ENCODE measurements at places on chromosomes 1 and 21.
A peak's percentile ranks its signal among the peaks of the same experiment; 100 is the strongest.

DNA sequence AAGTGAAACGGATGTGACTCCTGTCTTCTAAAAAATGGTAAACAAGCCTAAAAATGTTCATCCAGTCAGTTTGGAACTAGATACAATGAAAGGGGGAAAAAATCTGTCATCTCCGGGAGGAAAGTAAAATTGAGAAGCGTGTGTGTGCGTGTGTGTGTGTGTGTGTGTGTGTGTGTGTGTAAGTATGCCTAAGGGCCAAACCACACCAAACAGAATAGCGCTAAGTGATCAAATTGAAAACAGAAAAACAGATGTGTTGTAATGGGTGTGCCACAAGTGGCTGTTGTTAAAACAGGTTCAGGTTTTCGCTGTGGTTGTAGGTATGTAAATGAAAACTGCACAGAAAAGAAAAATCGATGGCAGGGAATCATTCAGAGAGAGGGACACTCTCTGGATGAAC is 106.7 kb downstream of the RNF220 start:
- H3K4me3 ChIP-seq: no peak overlapping the region
- H3K36me3 ChIP-seq: no peaks in the 10 kb centered on the region
- H3K27me3 ChIP-seq: no peaks in the 10 kb centered on the region
- no peak for DNase-seq
- H3K4me1 ChIP-seq: no peaks in the 10 kb centered on the region

GRCh38 chr1:155695072-155695471 is 6.2 kb downstream of the DAP3 start:
- no peak overlapping the region for H3K4me3 ChIP-seq
- peaks cover 6% of the 10 kb centered on the region for H3K4me1 ChIP-seq
- no peak for DNase-seq
- no peak overlapping the region for H3K27ac ChIP-seq
- peaks cover 18% of the 10 kb centered on the region for H3K36me3 ChIP-seq

DNA sequence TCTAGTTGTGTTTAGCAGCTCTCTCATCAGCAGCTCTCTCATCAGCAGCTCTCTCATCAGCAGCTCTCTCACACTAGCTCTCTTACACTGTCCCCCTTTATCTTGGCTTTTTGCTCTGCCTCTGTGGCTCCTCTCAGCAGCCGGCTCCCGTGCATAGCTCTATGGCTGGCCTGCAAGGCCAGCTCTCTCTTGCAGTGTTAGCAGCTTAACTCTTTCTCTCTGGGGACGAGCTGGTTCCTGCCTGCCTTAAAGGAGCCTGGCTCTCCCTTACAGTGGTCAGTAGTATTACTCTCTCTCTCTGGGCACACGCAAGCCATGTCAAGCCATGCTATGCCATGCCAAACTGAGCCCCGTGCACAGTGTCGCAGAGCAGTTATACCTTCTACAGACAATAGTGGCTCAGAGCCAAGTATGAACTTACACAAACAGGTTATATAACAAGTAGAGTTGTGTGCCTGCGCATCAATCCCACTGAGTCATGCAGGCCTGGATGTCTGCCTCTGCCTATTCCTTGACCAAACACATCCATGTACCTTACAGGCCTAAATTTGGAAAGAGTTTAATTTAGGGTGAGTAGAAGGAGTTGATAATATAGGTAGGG is 295.9 kb downstream of the TPR start:
- H3K36me3 ChIP-seq: no peaks in the 10 kb centered on the region
- DNase-seq: no peak
- no peaks in the 10 kb centered on the region for H3K4me1 ChIP-seq
- no peaks in the 10 kb centered on the region for H3K27me3 ChIP-seq
- no peak overlapping the region for H3K27ac ChIP-seq
- no peak overlapping the region for H3K4me3 ChIP-seq

DNA sequence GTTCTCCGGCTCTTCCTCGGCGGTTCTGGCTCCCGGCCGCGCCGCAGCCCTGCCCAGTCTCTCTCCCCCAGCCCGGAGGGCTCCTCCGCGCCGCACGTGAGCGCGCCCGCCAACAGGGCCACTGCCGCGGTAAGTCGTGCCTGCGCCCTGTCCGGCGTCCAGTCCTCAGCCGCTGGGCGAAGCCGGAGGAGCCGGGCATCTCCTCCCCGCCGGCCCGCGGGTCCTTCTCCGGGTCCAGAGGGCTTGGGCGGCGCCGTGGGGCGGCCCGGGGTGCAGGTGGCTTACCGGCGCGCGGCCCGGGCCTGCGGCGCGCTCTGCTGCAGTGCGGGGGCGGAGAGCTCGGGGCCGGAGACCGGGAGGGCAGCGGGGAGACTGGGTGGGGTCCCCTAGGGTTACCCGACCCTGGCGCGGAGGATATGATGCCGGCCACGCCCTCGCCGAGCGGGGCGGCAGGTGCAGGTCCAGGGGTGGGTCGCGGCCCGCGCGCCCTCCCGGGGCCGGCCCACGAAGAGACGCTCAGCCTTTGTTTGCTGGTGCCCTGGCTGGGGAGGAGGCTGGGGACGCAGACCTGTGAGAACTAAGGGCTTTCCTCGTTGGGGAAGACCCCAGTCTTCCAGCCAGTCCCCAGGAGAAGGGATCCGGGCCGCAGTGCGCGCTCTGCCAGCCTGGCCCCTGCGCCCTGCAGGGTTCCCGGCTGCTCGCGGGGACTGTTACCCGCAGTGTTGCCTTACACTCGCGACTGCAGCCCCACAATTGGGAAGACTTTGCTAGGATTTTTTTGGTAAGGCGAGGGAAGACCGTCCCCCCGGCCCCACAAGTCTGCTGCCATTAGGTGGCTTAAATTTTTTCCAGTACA is at the start of gene DOP1B:
TSS of gene DOP1B (plus strand) at position 10 of the 856 bp plus-strand sequence. CDS start 7,910 bp downstream, outside the sequence.
- no peak for DNase-seq
- H3K4me3 ChIP-seq: peak within 1 kb of the TSS; percentile 96
- no peaks in the 10 kb centered on the region for H3K36me3 ChIP-seq
- H3K27ac ChIP-seq: peak within 1 kb of the TSS; percentile 94
- H3K27me3 ChIP-seq: no peaks in the 10 kb centered on the region
- H3K4me1 ChIP-seq: peaks cover 2% of the 10 kb centered on the region

GRCh38 chr1:94855307-94855700 is 35.1 kb downstream of the SLC44A3 start:
- no peaks in the 10 kb centered on the region for H3K36me3 ChIP-seq
- H3K27me3 ChIP-seq: no peaks in the 10 kb centered on the region
- no peak overlapping the region for H3K4me3 ChIP-seq
- DNase-seq: no peak

GRCh38 chr1:58813801-58814200 is 30.0 kb upstream of the JUN start:
- H3K4me1 ChIP-seq: peaks cover 23% of the 10 kb centered on the region
- H3K36me3 ChIP-seq: no peaks in the 10 kb centered on the region
- no peaks in the 10 kb centered on the region for H3K27me3 ChIP-seq
- no peak overlapping the region for H3K4me3 ChIP-seq
- H3K27ac ChIP-seq: peak overlapping the region; percentile 72
- DNase-seq: peak; percentile 61

DNA sequence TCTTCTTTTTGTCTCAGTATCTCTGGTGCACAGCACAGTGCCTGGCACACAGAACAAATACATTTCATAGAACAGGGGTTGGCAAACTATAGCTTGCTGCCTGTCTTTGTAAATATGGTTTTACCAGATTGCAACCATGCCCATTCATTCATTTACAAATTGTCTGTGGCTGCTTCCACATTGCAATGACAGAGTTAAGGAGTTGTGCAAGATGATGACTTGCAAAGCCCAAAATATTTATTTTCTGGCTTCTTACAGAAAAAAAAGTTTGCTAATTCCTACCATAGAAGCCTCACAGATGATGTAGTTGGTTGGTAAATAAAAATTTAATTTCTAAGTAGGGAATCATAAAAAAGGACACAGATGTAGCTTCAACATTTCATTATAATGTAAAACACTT is 11.2 kb upstream of the HMGB4 start:
- no peaks in the 10 kb centered on the region for H3K27me3 ChIP-seq
- no peak overlapping the region for H3K4me3 ChIP-seq
- no peak for DNase-seq
- peaks cover 3% of the 10 kb centered on the region for H3K4me1 ChIP-seq

GRCh38 chr1:222127526-222128152 is 385.8 kb upstream of the DUSP10 start:
- H3K27ac ChIP-seq: no peak overlapping the region
- no peaks in the 10 kb centered on the region for H3K36me3 ChIP-seq
- H3K4me1 ChIP-seq: no peaks in the 10 kb centered on the region
- DNase-seq: no peak
- no peaks in the 10 kb centered on the region for H3K27me3 ChIP-seq

- H3K36me3 ChIP-seq: no peaks in the 10 kb centered on the region
- H3K4me3 ChIP-seq: no peak overlapping the region
- H3K4me1 ChIP-seq: no peaks in the 10 kb centered on the region
- no peak overlapping the region for H3K27ac ChIP-seq
- DNase-seq: no peak
Observed at GRCh38 chr1:181349512-181349911, 133.8 kb upstream of the CACNA1E start.

DNA sequence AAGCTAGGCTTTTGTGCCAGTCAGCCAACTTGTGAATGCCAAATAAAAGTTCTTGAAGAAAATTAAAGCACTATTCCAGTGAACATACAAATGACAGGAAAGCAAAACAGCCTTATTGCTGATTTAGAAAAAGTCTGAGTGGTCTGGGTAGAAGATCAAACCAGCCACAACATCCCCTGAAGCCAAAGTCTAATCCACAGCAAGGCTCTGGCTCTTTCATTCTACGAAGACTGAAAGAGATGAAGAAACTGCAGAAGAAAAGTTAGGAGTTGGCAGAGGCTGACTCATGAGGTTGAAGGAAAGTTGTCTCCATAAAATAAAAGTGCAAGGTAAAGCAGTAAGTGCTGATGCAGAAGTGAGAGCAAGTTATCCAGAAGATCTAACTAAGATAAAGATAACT is 65.9 kb downstream of the LHX4 start:
- H3K27me3 ChIP-seq: no peaks in the 10 kb centered on the region
- H3K27ac ChIP-seq: no peak overlapping the region
- no peak for DNase-seq
- no peaks in the 10 kb centered on the region for H3K4me1 ChIP-seq
- H3K4me3 ChIP-seq: no peak overlapping the region

DNA sequence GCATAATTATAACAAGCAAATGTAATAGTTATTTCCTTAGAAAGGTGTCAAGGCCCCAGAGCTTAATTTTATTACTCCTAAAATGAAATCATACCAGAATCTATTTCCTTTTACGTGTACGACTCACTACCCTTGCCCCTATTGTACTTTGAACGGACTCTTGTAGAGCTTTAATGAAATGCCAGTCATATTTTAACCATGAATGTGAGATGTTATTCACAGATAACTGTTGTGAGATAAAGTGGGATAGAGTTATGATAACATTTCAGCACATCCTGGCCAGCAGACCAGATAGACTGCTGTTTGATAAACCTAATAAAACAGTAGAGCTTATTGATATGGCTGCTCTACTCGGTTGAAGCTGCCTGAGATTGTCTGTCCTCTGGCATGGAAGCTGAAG is 500.8 kb upstream of the PBX1 start:
- no peak overlapping the region for H3K27ac ChIP-seq
- no peaks in the 10 kb centered on the region for H3K36me3 ChIP-seq
- no peak for DNase-seq
- H3K4me1 ChIP-seq: no peaks in the 10 kb centered on the region
- H3K27me3 ChIP-seq: no peaks in the 10 kb centered on the region
- H3K4me3 ChIP-seq: no peak overlapping the region

- peaks cover 26% of the 10 kb centered on the region for H3K4me1 ChIP-seq
- no peak overlapping the region for H3K4me3 ChIP-seq
- DNase-seq: peak; percentile 52
- H3K36me3 ChIP-seq: no peaks in the 10 kb centered on the region
Observed at GRCh38 chr1:226656201-226656600, 82.9 kb downstream of the ITPKB start.

- H3K36me3 ChIP-seq: no peaks in the 10 kb centered on the region
- no peak overlapping the region for H3K27ac ChIP-seq
- no peaks in the 10 kb centered on the region for H3K27me3 ChIP-seq
Observed at GRCh38 chr1:79113836-79114235, 107.3 kb upstream of the ADGRL4 start.

- no peak for DNase-seq
- no peaks in the 10 kb centered on the region for H3K36me3 ChIP-seq
- H3K27me3 ChIP-seq: no peaks in the 10 kb centered on the region
- H3K4me1 ChIP-seq: no peaks in the 10 kb centered on the region
- no peak overlapping the region for H3K4me3 ChIP-seq
Observed at GRCh38 chr1:216700779-216701178, 22.4 kb downstream of the ESRRG start.

- DNase-seq: no peak
- no peaks in the 10 kb centered on the region for H3K4me1 ChIP-seq
- no peak overlapping the region for H3K27ac ChIP-seq
- H3K4me3 ChIP-seq: no peak overlapping the region
- no peaks in the 10 kb centered on the region for H3K27me3 ChIP-seq
Observed at GRCh38 chr21:22763442-22763841, 1765.2 kb downstream of the NCAM2 start.

- no peaks in the 10 kb centered on the region for H3K27me3 ChIP-seq
- H3K27ac ChIP-seq: no peak overlapping the region
- no peak for DNase-seq
- no peaks in the 10 kb centered on the region for H3K4me1 ChIP-seq
Observed at GRCh38 chr1:203121186-203122015, 6.1 kb upstream of the ADORA1 start.

DNA sequence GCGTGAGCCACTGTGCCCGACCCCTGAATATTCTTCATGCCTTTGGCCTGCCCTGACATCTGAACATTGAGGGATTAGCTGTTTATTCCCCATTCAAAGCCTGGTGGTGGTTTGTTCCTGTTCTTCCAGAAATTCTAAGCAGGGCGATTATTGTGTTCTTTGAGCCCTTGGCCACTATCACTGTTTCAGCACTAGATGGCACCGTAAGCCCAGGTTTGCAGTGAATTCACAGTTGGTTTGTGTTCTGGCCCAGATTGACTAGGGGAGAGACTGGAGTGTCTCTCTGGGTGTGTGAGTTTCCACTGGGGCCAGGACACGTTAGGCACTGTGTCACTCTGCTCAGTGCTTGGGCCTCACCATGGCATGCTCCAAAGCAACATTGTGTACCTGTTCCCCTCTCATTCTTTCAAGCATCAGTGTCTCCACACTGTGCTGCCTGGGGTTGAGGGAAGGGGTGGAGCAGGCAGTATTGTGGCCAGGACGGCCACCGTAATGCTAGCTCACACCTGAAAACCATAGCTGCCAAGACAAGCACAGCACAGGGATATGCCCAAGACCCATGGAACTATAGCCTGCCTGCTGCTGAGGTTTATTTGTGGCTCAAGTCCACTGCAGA is 52.7 kb downstream of the PKN2 start:
- peaks cover 13% of the 10 kb centered on the region for H3K4me1 ChIP-seq
- H3K4me3 ChIP-seq: no peak overlapping the region
- H3K27ac ChIP-seq: peak overlapping the region; percentile 16
- peaks cover 5% of the 10 kb centered on the region for H3K36me3 ChIP-seq

DNA sequence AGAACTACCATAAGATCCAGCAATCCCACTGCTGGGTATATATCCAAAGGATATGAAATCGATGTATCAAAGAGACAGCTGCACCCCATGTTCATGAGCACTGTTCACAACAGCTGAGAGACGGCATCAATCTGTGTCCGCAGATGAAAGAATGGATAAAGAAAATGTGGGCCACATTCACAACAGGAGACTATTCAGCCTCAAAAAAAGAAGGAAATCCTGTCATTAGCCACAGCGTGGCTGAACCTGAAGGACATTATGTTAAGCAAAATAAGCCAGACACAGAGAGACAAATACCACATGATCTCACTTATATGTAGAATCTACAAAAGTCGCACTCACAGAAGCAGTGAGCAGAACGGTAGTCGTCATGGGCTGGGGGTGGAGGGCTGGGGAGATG is 99.2 kb upstream of the IFFO2 start:
- H3K36me3 ChIP-seq: no peaks in the 10 kb centered on the region
- peaks cover 11% of the 10 kb centered on the region for H3K4me1 ChIP-seq
- no peak overlapping the region for H3K27ac ChIP-seq
- no peak overlapping the region for H3K4me3 ChIP-seq
